ENCODE measurements at places on chromosomes 6 and 20.

DNA sequence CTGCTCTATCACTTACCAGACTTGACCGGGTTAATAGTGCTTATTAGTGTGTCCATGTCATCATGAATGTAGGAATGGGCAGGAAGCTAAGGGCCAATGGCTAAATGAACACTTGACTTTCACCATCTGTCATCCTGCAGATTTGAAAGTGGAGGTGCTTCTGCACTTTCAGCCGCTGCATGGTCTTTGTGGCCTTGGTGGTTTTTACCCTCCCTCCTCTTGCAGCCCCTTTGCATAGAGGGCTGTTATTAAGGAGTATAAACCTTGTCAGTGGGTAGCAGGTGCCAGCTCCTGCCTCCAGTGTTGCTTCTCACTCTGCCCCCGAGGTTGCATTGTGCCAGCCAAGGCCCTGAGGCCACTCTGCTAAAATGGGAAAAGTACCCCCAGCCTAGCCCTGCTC is 122.2 kb upstream of the TNFAIP3 start:
- no peak for DNase-seq

DNA sequence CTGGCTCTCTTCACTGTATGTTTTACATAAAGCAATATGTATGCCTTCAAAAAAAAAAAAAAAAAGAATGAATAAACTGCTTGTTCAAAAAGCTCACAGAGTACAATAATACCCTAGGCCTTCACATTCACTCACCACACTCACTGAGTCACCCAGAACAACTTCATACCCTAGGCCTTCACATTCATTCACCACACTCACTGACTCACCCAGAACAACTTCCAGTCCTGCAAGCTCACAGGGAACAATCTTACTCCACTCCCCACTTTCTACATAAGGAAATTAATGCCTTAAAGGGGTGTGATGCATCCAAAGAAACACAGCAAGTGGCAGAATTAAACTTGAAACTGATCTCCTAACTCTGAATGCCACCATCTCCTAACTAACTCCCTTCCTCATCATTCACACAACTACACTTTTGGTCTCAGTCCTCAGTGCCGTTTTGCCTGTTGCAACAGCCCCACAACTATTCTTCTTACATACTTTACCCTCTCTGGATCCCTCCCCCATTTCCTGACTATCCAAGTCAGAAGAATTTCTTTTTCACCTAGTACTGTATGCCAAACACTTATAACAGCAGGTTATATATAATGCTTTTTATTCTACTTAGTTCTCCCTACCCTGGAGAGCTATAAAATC is 34.2 kb downstream of the NHSL1 start:
- peak; percentile 77 for DNase-seq

DNA sequence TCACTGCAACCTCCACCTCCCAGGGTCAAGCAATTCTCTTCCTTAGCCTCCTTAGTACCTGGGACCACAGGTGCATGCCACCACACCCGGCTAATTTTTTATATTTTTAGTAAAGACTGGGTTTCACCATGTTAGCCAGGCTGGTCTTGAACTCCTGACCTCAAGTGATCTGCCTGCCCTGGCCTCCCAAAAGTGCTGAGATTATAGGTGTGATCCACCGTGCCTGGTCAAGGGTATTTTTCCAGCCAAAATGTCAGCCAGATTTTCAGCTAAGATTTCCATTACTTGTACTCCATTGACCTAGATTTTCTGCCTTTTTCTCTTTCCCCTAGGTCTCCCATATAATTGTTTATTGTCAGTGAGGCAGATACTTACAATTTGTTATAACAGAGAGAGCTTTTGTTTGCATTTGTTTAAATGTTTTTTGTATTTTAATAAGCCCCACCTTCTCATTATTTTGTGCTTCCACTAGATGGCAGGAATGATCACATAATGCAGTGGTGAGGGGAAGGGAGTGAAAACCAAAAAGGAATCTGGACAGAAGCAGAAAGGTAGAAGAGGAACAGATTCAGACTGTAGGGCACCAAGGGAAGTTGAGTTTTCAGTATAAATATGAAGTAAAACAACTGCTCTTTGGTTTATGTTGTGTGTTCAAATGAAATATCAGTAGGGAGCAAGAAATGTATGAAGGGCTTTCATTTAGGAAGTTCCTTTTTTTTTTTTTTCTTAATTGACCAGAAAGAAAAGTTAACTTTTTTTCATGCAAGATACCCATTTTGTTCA is 29.7 kb downstream of the RPF2 start:
- peak; percentile 40 for DNase-seq

DNA sequence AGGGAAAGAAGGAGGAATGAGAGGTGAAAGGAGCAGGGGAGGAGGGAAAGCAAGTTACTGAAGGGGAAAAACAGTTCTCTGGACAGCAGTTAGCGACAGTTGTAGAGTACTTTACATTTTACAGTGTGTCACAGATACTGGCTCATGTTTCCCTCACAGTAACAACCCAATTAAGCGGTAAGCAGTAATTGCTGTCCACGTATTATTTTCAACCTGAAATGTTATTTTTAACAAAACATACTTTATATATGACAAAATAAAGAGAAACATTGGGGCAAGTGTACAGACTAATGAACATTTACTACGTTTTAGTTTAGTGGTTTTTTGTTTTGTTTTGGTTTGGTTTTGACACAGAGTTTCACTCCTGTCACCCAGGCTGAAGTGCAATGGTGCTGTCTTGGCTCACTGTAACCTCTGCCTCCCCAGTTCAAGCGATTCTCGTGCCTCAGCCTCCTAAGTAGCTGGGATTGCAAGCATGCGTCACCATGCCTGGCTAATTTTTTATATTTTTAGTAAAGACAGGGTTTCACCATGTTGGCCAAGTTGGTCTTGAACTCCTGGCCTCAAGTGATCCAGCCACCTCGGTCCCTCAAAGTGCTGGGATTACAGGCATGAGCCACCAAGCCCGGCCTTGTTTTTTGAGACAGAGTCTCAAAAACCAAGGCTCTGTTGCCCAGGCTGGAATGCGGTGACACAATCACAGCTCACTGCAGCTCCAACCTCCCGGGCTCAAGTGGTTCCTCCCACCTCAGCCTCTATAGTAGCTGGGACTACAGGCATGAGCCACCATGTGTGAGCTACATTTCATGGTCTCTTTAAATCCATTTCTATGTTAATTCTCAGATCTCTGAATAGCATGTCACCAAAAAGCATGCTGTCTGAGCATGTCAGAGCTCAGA is 22.6 kb upstream of the BTN3A2 start:
- no peak for DNase-seq

DNA sequence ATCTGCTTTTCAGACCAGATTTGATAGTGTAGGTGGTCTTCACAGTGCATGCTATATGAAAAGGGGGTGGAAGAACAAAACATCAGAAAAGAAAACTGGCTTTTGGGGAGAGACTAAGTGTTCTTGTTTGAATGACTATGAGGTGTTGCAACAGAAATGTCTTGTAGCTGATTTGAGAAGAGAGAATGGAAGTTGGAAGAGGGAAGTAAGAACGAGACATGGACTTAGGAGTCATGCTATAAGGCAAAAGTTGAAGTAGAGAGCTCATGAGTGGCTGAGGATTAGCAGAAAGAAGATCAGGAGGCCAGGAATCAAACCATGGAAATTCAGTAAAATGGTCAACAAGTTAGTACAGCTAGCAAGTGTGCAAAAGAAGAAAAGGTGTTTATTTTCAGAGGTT is 32.1 kb downstream of the FNDC1 start:
- no peak for DNase-seq

- DNase-seq: no peak
These were observed 26.3 kb downstream of the ADGRG6 start for GRCh38 chr6:142328070-142328469.

GRCh38 chr20:14951707-14952418 is 614.5 kb upstream of the FLRT3 start:
- DNase-seq: peak; percentile 56

DNA sequence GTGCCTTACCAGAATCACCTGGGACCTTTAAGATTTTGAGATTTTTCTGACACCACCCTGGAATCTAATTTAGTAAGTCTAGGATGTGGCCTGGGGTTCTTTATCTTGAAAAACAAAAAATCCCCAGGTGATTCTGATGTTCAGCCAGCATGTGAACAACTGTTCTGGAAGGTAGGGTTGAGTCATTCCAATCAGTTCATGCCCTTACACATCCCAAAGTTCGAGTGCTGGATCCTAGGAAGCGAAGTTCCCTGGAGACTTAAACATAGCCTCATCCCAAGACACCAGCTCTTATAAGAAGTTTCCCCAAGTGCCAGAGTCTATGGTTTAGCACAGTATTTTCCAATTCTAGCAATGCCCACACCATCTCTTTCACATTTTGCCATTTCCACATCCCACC is 6.3 kb upstream of the TSHZ2 start:
- peak; percentile 82 for DNase-seq

GRCh38 chr20:3168079-3168828 is 5.1 kb downstream of the LZTS3 start:
- DNase-seq: no peak

DNA sequence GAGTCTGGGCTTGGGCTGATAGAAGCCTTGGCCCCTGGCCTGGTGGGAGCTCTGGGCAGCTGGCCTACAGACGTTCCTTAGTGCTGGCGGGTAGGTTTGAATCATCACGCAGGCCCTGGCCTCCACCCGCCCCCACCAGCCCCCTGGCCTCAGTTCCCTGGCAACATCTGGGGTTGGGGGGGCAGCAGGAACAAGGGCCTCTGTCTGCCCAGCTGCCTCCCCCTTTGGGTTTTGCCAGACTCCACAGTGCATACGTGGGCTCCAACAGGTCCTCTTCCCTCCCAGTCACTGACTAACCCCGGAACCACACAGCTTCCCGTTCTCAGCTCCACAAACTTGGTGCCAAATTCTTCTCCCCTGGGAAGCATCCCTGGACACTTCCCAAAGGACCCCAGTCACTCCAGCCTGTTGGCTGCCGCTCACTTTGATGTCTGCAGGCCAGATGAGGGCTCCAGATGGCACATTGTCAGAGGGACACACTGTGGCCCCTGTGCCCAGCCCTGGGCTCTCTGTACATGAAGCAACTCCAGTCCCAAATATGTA is 957 bp upstream of the VEGFA start:
- DNase-seq: no peak

DNA sequence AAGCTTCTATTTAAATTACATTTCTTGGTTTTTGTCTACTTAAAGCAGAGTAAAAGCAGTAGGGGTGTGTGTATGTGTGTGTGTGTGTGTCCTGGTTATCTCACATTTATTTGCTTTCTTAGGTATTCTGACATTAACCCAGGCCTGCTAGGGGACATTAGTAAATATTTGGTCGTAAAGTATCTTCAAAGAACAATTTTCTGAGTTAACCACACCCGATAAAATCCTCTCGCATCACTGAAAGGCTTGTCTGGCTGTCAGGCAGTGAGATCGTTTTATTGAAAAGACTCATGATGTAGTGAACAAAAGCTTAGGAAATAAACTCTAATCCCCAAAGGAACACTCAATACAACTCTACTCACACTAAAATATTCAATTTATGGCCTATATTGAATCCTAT is 77.9 kb downstream of the ZNF217 start:
- no peak for DNase-seq

DNA sequence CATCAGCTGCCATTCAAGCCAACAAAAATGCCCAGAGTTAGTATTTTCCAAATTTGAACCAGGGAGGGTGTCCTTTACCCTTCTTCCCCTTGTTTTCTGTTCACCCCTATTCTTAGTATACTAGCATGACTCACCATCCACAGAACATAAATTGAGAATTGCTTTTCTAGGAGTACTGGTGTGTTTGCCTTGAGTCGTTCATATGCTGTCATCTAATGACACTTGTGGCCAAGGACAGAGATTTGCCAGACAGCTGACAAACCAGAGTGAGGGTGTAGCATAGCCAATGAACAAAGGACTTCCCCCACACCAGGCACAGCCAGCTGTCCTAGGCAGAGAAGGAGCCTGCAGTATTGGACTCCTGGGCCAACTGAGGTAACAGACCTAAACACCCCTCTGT is 62.2 kb downstream of the FILIP1 start:
- no peak for DNase-seq

DNA sequence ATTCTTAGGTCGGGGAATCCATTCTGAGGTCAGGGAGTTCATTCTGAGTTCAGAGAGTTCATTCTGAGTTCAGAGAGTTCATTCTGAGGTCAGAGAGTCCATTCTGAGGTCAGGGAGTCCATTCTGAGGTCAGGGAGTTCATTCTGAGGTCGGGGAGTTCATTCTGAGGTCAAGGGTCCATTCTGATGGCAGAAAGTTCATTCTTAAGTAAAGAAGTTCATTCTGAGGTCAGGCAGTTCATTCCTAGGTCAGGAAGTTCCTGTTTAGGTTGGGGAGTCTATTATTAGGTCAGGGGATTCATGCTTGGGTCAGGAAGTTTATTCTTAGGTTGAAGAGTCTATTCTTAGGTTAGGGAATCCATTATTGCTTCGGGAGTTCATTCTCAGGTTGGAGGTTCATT is 16.5 kb upstream of the NXT1 start:
- DNase-seq: no peak

DNA sequence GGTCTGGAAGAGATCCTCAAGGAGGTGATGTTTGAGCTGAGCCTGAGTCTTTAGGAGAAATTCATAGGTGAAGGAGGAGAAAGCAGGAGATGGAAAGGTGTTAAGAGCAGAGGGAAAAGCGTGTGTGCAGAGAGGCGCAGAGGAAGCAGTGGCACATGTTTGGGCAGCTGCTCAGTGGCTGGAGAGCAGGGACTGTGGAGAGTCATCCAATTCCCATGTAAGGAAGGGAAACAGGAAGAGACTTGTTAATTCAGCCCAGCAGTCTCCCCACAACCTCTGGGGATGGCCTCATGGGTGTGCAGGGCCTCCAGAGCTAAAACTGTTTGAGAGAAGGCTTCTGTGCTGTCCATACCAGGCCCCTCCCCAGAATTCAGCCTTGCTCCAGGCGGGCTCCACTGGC is 16.2 kb downstream of the AAR2 start:
- DNase-seq: no peak

- no peak for DNase-seq
These were observed 137.2 kb downstream of the EDN3 start for GRCh38 chr20:59437601-59438031.

DNA sequence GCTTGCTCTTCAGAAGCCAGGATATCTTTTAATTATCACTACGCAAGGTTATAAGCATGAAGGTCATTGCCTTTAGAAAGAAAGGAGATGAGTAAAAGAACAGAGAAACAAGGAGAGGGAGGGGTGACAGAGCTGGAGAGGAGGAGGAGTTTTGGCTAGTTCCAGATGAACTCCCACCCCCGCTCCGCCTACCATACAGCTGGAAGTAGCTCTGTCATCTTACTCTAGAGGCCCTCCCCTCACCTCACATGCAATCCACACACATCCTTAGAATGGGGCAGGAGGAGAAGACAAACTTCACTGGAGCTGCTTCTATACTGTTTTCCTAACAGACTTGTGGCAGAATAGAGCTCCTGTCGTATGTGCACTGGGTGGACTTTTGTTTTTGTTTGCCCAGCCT is 144.7 kb downstream of the SCML4 start:
- DNase-seq: no peak

GRCh38 chr6:113741651-113742050 is 115.5 kb upstream of the MARCKS start:
- DNase-seq: no peak
